ENCODE measurements at places on chromosomes 7 and 10.

DNA sequence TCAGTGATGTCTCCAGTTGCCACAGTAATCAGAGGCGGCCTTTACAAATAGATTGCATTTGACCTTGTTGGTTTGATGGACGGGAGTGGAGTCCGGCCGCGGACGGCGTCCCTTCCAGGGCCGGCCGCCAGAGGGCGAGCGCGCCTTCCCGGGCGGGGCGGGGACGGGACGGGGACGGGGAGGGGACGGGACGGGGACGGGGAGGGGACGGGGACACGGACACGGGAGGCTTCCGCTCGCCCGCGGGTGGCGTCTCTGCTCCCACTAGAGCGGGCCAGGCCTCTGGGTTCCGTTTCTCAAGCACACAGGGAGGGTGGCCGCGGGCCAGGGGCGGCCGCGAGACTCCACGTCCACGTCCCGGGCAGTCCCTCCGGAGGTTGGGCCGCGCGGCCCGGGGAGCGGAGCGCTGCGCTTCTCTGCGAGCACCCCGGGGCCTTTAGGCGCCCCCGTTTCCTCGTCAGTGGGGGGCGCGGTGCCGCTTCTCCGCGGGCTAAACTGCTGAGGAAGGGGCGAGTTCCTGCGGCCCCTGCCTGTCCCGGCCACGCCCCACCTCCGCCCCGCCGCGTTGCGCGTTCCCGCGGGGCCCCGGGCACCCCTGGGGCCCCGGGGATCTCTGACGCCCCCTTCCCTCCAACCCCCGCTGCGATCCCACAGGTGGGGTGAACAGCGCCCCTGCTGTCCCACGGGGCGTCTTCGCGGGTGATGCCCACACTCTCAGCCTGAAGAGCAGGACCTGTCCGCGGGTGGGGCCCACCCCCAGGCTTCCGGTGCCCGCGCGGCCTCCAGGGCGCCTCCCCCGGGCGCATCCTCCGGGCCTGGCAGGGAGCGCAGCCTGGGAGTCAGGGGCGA is 84.2 kb upstream of the MKI67 start:
- DNase-seq: peak; percentile 79

DNA sequence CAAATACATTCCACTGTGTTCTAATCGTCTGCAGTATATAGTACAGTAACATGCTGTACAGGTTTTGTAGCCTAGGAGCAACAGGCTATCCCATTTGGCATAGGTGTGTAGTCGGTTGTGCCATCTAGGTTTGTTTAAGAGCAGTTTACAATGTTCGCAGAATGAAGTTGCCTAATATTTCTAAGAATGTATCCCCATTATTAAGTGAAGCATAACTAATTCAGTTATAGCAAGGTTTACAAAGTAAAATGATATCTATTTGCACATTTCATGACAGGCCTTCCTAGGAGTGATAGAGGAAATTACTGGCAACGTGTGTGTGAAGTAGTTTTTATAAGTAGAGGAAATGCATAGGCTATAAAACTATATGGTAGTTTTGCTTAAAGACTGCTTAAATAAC is 4.0 kb downstream of the CREM start:
- DNase-seq: no peak

GRCh38 chr10:32956365-32957197 is 1.4 kb downstream of the ITGB1 start:
- DNase-seq: no peak

GRCh38 chr10:60352105-60352504 is 37.6 kb downstream of the ANK3 start:
- no peak for DNase-seq

GRCh38 chr10:85527616-85528317 is 838.8 kb downstream of the GRID1 start:
- no peak for DNase-seq

DNA sequence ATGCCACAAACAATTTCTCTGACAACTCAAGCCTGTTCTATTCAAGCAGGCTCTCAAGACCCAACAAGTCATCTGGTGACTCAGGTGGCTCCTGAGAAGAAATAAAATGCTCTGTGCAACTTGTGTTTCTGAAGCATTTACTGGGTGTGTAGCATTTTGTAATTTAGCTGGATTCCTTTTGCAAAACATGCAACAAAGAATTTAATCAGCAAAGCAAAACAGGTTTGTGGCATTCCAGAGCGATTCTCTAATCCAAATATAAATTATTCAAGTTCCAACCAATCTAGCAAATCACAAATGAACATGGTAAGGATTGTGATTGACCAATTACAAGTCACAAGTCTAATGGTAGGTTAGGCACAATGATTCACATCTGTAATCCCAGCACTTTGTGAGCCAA is 39.8 kb upstream of the C10orf67 start:
- no peak for DNase-seq

DNA sequence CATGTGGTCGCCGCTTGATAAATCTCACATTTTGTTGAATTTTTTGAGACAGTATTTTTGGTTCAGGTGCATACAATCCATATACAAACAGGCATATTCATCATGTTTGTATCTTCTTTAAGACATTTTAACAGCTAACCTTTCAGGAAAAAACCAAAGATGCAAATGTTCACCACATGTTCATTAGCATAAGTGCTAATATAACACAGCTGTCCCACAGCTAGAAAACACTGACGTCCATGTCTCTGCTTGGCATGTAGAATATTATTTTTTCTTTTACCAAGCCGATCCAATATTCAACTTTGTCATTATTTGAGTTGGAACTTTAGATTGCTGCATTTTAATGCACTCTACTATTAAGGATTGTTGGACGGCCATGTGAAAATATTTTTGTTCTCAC is 31.2 kb downstream of the BMPER start:
- DNase-seq: no peak

DNA sequence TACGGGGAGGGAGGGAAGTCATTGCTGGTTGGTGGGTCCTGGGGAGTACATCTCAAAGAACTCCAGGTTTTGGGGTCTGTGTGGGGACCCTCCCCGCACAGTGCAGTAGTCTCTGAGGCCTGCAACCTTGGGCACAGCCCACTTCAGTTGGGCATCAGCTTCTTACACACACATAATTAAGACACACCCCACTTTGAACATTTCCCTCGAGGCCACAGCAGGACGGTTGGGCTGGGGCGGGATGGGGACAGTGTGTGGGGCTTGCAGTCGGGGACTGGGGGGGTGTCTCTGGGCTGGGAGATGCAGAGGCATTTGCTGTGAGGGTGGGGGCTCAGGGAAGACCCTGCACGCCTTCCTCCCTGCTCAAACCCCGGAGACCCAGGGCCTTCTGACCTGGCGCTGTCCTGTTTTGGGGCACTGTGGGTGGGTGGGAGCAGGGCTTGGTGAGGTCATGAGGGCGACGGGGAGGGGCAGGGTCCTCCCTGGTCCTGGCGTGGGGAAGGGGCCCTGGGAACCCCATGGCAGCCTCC is 1.3 kb downstream of the LFNG start:
- DNase-seq: no peak

DNA sequence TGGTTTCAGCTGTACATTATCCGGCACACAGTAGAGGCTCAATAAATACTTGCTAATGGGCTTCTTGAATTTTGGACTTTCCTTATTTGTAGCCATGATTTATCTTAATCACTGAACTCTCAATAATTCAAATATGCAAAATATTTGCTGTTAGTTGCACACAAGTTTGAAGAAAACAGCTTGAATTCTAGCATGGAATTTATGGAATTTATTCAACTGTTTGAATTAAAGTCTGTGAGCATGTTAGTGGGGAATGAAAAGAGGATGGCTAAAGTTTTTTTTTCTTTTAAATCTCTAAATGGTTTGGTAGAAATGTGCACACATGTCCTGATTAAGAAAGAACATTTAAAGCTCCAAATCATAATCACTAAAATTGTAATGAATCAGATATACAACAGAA is 42.5 kb downstream of the SIRT1 start:
- DNase-seq: no peak

DNA sequence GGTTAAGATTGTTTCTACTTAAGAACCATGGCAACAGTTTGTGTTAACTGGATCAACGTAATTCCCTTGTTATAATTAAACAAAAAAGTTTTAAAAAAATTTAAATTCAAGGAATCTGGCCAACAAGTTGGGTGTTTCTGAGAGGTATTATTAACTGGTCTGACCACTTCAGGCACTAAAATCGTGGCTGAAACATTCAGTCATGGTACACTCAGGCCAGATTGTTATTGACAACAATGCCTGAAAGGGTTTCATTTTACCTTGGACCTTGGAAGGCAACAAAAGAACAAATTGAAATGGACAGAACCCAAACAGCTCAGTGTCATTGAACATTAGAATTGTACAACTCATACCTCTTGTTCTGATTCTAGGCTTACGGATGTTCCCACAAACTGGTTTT is 103.3 kb upstream of the ARMC3 start:
- DNase-seq: no peak

DNA sequence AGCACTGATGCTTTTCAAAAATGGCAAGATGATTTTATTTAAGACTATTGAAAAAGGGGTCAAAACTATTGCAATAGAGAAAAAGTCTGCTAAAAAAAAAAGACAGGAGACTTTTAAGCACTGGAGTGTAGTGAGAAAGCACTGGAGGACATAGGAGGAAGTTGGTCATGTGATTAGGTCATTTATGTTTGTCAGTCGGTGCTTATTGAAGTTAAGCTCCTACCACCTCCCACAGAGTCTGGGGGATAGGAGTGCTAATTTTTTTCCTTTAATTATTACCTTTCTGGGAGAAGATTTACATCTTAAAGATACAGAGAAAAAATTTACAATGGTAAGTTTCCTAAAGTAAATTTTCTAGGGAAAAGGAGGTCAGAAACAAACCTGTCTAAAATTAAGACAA is 80.2 kb upstream of the TMEM229A start:
- DNase-seq: no peak

GRCh38 chr7:85324145-85324799 is 137.4 kb upstream of the SEMA3D start:
- no peak for DNase-seq

- no peak for DNase-seq
Measured at GRCh38 chr7:36306222-36306621, 83.4 kb upstream of the ANLN start.

DNA sequence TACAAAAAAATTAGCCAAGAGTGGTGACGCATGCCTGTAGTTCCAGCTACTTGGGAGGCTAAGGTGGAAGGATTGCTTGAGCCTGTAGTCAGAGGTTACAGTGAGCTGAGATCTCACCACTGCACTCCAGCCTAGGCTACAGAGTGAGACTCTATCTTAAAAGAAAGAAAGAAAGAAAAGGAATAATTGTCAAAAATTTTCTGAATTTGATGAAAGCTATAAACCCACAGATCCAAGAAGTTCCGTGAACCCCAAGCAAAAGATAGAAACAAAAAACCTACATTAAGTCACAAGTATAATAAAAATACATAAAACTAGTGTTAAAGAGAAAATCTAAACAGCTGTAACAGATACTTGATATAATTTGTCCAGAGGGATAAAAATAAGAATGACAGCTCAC is 60.1 kb upstream of the KMT2C start:
- DNase-seq: no peak

DNA sequence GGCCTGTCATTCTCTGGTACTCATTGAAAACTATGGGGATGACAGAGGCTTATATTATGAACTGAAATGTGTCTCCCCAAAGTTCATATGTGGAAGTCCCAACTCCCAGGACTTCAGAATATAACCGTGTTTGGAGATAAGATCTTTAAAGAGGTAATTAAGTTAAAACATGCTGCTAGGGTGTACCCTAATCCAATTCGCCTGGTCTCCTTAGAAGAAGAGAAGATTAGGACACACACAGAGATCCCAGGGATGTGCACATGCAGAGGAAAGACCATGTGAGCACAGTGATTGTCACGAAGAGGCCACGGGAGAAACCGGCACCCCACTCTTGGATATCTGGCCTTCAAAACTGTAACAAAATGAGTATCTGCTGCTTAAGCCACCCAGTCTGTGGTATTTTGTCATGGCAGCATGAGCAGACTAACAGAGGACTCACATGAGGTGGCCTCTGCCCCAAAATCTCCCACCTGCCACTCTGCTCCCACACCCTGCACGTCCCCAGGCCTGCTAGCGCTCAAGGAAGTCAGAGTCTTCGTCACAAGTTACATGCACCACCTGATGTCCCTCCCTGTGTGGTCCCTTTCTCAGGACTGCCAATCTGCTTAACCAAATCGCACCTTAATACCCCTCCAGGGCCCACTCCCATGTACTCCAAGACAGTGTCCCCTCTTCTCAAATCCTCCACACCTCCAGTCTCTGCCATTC is 26.8 kb downstream of the PLAC9 start:
- DNase-seq: no peak

DNA sequence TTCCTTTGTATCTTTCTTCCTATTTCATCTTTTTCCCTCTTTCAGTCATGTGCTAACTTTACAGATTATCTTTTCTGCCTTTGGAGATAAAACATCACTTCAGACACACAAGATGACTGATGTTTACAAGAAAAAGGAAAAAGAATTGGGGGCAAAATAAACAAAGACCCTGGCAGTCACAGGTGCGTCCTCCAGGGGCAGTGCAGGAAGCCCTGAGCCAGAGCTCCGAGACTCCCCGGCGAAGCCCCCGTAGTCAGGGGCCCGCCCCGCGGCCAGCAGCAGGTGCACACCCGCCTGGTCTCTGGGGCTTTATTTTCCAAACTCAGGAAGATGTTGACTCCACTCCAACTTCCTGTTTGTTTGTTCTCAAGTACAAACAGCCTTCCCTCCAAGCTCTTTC is 10.2 kb downstream of the STK32C start:
- DNase-seq: no peak

GRCh38 chr7:93205046-93205445 is 21.2 kb downstream of the HEPACAM2 start:
- no peak for DNase-seq

- DNase-seq: no peak
Measured at GRCh38 chr10:73798927-73799560, 12.4 kb downstream of the NDST2 start.

DNA sequence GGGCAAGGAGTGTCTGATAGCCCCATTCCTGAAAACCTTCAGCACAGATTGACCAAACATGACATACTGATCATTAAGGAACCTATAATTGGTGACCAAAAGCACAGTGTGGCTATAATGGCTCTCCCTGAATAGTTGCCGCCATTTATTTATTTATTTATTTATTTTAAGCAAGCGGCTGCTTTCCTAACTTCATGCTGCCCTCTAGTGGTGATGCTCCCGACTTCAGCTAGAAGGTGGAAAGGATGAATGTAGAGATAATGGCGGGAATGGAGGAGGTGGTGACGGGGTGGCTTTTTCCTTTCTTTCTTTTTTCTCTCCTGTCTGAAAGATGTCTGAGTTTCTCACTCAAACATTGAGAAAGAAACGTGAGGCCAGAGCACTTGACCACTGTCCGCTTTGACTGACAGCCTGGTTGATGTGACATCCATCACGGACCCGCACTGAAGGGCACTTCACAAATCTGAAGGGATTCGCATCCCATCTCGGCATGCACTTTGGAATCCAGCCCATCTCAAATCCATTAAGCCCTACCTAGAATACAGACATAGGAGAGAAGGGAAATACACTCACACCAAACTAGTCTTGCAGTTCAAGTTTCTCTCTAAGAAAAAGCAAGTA is 1090.1 kb downstream of the KCNMA1 start:
- DNase-seq: peak; percentile 15

Measured in HuH-7.5 (cell line).